ENCODE measurements at places on chromosomes 12 and 14.

- DNase-seq: no peak
Measured at GRCh38 chr12:40614923-40615322, 77.3 kb upstream of the CNTN1 start.

DNA sequence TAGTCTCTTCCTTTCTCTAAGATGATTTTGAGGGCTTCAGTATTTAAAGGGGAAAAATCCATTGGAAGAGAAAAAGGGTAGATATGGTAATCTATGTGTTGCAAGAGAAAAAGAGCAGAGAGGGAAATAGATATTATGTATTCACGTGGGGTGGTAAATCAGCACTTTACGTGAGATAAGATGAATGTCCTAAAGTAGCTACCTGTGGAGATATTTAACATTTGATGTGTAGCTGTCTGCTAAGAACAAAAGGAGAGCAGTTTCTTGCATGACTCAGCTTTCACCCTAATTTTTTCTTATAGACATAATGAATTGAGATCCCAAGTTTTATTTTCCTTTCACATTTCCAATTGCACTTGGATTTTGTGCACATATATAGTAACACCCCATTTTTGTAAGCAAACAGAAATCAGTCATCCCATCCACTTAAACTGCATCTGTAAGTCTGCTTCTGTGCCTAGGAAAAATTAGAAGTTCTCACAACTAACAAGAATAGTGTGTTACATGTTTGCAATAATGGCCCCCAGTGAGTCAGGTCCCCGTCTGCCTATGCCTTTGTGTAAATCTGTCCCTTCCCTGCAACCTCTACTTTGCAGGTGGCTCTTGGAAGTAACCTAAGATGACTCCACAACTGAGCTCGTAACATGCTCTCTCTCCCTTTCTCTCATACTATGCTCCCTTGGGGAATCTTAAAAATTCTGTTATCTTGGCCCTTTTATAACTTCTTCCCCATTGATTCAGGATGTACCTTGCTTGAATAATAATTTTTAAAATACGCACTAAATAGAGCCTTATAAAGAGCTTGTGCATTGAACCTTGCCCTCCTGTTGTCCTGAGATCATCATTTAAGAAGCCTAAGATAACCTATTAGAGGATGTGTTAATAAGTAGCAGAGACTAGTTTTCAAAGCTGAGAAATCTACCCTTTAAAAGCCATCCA is 3.7 kb downstream of the TMTC3 start:
- no peak for DNase-seq

DNA sequence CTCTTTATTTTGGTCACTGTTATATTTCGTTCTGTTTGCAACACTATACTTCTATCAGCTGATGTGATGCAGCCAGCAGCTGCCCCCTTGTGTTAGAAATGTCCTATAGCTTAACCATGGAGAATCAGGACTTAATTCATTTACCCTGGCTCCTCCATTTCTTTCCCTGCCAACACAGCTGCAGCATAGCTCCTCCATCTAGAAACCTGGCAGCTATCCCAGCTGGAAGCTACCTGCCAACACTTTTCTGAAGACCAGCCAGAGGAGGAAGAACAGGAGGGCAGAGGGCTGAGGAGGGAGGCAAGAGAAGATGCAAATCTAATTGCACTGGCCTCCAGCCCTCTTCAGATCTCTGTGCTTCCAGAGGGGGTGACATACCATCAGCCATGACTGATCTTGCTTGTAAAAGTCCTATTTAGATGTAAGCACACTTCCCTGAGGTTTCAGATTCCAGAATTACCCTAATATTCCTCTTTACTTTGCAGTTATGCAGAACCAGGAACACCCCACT is 156.8 kb upstream of the TMEM260 start:
- peak; percentile 54 for DNase-seq

DNA sequence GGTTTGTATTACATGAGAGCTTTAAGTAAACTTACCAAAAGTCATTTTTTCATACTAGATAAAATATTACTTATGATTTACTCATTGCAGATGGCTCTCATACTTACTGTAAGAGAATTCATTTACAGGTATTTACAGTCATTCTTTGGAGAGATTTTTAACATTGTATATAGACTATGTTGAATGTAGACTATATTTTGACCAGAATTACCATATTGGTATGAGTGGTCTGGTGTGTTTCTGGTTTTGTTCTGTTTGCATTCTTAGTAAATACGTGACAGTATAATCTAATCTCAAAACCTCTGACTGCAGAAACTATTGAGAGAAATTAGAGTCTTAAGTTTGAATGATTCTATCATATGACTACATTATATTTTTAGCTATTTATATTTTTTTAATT is 91.1 kb downstream of the USP15 start:
- DNase-seq: no peak

GRCh38 chr14:99282261-99283050 is 10.5 kb upstream of the BCL11B start:
- DNase-seq: no peak

DNA sequence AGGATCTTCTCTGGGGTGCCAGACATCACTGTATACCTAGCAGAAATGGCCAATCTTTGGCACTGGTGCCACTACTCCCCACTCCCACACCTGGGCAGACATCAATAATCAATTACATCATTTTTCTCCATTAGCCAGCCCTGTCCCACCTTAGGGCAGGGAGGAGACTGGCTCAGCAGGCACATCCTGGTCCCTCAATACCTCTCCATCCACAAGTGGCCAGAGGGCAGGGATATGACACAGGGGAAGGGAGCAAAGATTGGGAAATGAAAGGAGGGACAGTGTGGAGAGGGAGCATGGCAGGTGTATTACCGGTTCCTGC is 10.2 kb downstream of the RAPGEF3 start:
- no peak for DNase-seq

- no peak for DNase-seq
Measured at GRCh38 chr14:24838945-24839616, 205.1 kb upstream of the GZMB start.

DNA sequence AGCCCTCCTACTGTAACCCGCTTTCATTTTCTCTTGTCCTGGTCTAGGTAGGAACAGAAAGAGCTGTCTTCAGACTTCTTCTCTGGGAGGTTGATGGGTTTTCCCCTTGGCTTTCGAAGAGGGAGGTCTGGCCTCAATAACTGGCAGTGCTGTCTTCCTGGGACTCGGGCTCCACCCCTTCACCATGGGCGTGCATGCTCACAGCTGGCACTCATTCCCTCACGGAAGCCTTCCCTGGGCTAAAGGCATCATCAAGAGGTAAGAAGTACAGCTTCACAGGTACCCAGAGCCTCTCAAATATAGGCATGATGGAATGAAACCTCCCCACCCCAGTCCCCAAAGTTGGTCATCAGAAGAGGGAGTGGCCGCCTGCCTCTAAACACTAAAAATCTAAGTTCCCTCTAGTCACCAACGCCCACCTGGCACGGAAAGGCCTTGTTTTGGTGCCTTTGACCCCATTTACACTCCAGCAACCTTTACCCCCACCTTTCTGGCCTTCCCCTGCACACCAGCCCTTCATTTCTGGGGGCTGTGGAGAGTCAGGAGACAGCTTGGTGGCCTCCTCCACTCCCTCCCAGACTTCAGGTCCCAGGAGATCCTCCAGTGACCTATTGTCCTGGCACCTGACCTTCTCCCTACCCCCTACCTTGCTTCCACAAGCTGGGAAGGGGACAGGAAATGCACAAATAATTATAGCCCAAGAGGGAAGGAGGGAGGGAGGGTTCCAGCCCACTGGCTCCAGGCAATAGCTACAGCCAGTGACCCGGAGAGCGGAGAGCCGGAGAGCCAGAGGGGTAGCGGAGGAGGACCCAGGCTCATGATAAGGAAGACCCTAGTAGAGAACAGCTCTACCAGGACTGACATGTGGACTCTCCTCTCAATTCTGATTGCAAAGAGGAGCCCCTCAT is 2.8 kb downstream of the RAPGEF3 start:
- peak; percentile 60 for DNase-seq

DNA sequence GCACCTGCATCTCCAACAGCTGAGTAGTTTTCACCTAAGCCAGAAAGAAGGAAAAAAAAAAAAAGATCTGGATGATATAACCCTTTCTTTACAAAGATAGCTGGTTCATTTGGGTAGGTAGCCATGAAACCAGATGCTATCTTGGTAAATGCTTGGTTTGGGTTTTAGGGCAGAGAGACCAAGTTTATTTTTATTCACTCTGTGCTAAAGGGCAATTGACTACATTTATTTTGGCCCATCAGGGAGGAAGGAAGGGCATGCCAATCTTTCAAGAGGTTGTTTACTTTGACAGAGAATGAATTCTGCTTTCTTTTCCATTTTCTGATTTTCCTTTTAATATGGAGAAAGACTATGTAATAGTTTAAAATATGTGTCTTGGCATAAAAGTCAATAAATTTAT is 91.0 kb downstream of the NTN4 start:
- no peak for DNase-seq

DNA sequence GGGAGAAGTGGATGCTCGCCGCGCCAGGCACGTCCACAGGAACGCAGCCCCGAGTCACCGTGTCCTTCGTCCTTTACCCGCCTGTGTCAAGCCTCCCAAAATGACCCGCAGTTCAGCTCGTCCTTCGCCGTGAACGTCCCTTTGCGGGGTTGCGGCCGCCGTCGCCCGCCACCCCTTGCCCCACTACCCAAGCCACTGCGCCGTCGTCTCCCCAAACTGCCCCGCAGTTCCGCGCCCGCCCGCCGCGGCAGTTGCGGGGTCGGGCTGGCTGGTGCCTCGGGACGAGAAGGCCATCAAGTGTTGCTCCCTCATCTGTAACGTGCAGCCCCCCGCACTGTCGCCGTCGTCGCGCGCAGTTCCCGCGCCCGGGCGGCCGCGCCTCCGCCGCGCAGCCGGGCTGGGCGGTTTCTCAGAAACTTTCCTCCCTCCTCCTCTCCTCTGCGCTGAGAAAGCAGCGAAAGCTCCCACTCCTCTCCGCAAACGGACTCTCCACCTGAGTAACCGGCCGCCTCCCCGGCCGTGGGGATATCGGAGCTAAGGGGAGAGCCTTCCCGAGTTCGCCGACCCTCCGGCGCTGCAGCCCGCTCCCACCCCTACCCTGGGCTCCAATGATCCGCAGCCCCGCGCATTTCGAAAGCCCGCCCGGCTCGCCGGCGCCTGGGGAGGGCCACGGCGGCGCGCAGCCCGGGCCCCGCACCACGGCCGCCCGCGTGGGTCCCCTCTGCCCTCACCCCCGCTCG is 6.7 kb downstream of the CDKN1B start:
- DNase-seq: peak; percentile 46

DNA sequence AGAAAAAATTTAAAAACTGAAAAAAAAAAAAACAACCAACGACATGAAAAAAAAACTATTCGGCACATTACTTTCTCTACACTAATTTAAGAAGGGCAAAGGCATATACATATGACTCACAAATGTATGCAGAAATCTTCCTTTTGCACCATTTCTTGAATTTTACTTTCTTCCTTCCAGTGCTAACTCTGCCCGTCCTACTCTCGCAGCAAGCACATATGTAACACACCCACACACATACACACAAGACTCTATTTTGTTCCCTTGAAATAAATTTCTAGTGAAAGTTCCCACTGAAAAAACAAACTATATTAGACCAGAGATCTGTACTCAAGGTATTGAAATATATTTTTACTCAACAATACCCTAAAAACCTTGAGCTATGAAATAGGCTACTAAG is 14.6 kb downstream of the BTG1 start:
- DNase-seq: peak; percentile 47

- no peak for DNase-seq
Measured at GRCh38 chr12:124822218-124822617, 41.4 kb downstream of the SCARB1 start.

DNA sequence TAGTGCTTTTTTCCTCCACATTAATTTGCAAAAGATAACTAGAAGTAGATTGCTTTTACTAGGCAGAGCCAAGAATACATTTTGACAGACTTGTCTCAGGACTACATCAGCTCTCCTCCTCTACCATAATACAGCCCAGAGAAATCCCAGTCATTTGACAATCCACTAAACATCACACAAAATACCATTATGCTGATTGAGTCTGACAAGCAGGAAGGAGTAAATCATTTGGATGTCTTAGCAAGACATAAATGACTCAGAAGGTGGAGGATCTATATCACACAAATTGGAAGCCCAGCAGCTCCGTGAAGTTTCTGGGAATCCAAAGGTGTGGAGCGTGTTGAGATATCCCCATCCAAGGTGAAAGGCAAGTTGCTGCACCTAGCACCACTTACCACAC is 75.4 kb upstream of the FKBP4 start:
- no peak for DNase-seq

DNA sequence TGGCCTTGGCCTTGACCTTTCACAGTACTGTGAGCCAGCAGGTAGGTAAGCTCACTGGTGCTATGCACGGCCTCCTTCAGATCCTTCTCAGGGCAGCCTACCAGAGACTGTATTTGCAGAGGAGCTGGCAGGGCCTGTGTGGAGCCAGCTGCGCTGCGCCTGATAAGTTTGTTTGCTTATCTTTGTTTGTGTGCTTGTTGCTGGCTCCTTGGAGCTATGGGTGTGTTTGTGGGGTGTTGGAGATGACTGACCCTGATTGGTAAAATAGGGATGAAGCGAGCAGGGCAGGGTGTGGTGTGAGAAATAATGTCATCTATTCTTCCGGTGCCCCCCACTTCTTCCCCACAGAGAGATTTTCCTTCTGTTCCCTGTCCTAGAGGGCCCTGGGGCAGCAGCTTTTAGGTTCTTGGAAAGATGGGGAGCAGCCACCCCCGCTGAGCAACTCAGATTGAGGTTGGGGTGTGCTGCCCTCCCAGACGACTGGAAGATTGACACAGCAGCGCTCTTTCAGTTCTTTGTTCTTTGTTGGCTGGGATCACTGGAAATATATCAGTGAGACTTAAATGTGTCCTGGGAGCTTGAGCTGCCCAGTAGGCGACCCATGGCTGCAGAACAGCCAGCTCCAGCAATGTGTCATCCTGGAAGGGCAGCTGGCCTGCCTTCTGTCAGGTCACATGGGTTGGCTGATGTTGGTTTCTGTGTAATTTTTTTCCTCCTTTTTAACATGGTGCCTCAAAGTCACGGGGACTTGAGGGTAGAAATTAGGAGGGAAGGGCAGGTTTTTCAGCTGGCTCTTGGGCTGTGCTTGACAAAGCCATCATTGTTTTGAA is 19.6 kb downstream of the MLXIP start:
- DNase-seq: peak; percentile 73

DNA sequence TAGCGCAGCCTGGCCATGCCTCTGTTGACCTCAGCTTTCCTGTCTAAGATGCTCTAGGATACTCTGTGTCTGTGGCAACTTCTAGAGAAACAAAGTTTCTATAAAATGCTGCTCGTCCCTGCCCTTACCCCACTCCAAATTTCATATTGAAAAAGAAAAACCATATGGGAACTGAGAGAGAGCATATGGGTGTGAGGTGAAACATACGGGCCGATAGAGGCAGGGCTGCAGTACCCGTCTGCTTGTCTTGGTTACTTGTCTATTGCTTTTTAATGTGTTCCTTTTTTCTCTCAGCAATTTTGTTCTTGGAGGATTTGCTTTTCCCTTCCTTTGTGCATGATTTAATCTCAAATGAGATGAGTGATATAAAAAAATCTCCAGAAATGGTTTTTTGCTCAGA is 113.0 kb downstream of the SRGAP1 start:
- DNase-seq: no peak
